ENCODE measurements at places on chromosomes 13 and 19.

DNA sequence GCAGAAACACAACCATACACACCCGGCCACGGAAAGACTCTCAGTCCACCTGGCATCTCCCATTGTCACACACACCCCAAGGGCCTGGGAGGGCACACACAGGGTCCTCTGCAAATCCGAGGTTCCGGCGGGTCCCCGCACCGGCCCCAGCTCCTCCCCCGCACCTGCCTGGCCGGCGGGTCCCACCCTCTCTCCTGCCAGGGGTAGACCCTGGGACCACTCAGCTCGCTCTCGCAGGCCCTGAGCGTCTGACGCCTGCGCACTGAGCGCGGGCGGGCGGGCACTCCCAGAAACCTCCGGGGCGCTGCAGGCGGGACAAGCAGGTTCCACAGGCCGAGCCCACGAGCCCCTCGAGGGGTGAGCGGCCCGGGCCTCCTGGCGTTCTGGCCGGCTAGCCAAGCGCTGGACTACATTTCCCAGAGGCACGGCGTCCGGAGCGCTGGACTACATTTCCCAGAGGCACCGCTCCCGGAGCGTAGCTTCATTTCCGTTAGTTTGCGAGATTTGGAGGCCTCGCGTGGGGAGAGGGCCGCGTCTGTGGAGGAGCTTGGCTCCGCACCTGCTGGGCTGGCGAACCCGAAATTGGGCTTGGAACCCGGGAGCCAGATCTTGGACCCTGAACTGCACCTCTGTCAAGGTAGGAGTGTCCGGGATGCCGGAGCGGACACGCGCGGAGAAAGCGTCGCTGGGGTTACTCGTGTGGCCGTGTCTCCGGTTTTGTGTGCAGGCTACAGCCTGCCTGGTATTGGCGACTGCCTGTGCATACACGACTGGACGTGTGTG lies at the start of gene ZNF420:
ZNF420 (plus strand) TSS at position 500 of the 783 bp plus-strand sequence. CDS start 10,686 bp downstream, outside the sequence.
- DNase-seq: peak; percentile 93

- no peak for DNase-seq
Measured at GRCh38 chr19:4713384-4713951, 10.2 kb downstream of the DPP9 start.

DNA sequence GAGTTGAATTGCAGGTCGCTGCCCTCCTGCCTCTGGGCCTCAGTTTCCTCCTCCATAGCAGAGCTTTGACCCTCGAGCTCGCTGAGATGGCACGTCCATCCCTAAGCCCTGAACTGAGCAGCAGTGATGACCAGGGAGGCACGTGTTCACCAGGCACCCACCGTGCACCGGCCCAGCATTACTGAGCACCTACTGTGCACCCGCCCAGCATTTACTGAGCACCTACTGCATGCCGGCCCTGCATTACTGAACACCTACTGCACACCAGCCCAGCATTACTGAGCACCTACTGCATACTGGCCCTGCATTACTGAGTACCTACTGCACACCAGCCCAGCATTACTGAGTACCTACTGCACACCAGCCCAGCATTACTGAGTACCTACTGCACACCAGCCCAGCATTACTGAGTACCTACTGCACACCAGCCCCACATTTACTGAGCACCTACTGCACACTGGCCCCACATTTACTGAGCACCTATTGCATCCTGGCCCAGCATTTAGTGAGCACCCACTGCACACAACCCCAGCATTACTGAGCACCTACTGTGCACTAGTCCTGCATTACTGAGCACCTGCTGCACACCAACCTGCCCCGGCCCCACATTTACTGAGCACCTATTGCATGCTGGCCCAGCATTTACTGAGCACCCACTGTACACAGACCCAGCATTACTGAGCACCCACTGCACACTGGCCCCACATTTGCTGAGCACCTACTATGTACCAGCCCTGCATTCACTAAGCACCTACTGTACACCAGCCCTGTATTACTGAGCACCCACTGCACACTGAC lies 6.3 kb downstream of the TPGS1 start:
- no peak for DNase-seq

DNA sequence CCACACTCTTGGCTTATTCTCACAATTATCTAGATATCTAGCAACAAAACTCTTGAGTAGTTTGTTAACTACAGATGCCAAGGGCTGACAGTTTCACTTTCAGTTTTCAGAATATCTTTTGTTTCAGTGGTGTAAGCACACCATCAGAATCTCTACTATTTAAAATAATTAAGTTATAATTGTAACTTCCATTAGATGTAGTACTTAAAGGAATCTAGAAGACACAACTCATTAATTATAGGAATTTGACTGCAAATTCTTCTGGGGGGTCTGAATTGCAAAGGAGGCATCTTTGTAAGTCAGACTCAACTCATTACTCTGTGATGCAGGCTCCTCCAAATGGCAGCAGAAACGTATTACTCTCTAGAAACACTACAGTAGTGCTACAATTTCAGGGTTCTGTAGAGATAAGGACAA lies 44.9 kb upstream of the USPL1 start:
- no peak for DNase-seq

- DNase-seq: no peak
Measured at GRCh38 chr19:6572217-6572616, 18.7 kb downstream of the CD70 start.

All from NCI-H446 treated with DMSO at 0.1 percent for 48 hours (cell line).